ENCODE measurements at places on chromosomes 11 and 22.
A peak's percentile ranks its signal among the peaks of the same experiment; 100 is the strongest.

DNA sequence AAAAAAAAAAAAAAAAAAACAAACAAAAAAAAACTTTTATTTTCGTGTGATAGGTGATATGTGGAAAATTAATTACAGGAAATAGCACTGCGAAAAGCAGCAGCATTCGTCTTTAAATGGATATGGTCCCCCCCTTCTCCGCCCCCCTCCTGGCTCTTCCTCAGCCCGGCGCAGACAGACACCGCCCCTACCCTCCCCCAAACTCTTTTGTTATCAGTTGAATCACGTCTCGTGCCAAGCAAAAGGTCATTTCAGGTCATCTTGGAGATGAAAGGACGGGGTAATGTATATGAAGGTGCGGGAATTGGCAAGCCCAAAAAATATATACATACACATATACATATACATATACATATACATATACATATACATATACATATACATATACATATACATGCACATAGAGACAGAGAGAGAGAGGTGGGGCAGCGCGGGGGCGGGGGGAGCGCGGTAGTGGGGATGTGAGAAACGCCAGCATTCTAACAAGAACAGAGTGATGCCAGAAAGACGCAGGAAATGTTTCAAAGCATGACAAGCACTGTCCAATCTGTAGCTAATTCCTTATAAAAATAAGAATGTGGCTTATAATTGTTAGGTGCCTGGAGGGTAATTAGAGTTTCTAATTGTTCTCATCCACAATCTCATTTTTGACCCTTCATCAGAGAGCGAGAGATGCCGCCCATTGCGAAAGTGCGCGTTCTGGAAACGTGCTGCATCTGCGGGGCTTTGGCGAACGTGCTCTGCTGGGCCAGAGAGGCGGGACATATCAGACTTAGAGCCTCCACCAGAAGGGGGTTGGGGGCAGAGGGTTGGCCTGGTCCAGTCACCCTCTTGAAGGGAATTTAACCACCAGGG is 214.5 kb upstream of the UBASH3B start:
- no peak for DNase-seq

DNA sequence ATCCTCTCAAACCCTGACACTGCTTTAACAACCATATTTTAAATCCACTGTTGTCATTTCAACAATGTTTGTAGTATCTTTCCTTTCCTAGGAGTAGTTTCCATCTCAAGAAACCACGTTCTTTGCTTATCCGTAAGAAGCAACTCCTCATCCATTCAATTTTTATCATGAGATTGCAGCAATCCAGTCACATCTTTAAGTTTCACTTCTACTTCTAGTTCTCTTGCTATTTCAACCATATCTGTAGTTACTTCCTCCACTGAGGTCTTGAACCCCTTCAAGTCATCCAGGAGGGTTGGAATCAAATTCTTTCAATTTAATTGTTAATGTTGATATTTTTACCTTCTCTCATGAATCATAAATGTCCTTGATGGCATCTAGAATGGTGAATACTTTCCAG is 22.4 kb downstream of the CCDC82 start:
- peak; percentile 43 for DNase-seq

GRCh38 chr22:45008751-45009605 is 827 bp downstream of the PHF21B start:
- DNase-seq = no peak

DNA sequence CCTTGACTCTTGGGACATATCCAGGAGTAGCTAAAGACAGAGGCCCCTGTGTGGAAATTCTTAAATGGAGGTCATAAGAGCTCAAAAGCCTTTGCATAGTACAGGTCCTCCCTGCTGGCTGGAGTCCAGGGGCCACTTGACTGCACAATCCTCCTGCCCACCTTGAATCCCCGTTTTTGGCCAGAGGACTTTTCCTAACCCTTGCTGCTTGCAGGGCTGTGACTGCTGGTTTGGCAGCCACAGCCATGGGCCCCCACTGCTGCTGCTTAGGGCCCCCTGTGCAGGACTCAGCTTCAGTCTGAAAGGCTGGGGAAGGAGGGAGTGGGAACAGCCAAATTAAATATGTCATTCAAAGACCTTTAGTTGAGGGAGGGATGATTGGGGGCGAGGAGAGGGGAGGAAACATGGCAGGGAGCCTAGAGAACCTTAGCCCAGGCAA is 33.4 kb downstream of the ARHGAP1 start:
- no peak for DNase-seq

- no peak for DNase-seq
Measured at GRCh38 chr11:9656864-9657263, 7.0 kb upstream of the SWAP70 start.

- no peak for DNase-seq
Measured at GRCh38 chr11:128691802-128692752, 1.8 kb upstream of the FLI1 start.
